ENCODE measurements at places on chromosomes 12 and 14.

GRCh38 chr14:51581017-51581881 lies 70.5 kb upstream of the FRMD6 start:
- DNase-seq = no peak

GRCh38 chr14:72699852-72700257 lies 194.0 kb downstream of the DPF3 start:
- DNase-seq = no peak

DNA sequence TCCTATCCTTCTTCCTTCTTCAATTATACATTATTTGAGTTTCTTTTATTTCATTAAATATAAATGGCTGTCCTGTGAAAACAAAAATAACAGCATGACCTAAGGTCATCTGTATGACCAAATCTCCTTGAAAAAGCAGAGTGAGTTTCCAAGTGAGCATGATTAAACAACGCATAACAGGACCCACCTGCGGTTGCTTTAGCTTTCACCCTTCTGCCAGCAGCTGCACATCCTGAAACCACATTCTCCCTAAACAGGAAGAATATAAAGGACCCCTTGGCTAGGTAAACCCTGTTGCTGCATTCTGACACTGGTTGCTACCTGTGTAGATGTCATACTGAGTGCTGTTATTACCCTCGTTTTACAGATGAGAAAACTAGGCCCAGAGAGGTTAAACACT lies 42.8 kb upstream of the CPM start:
- no peak for DNase-seq

DNA sequence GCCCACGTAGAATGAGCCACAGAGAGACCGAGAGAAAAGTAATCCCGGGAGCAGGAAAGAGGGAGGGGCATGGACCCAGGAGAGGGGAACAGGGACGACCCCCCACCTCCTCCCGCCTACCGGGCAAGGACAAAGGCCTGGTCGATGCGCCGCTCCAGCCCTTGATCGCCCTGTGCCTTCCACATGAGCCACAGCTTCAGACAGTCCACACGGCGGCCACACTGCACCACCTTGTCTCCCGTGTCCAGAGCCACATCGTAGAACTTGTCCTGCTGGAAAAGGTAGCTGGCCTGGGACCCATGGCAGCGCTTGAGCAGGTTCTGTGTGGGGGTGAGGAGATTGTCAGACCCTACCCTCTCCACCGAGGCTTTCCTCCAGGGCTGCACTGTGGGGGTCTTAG lies 20.5 kb upstream of the ZNF740 start:
- no peak for DNase-seq

Data from activated CD4-positive, CD25-positive, alpha-beta regulatory T cell treated with anti-CD3 and anti-CD28 coated beads, Interleukin-2, amount 50 U/mL, for 72 hours (primary cell).